ENCODE measurements at places on chromosomes 7 and 10.

GRCh38 chr7:102230593-102230992, 56.1 kb upstream of the SH2B2 start:
- no peak for DNase-seq

DNA sequence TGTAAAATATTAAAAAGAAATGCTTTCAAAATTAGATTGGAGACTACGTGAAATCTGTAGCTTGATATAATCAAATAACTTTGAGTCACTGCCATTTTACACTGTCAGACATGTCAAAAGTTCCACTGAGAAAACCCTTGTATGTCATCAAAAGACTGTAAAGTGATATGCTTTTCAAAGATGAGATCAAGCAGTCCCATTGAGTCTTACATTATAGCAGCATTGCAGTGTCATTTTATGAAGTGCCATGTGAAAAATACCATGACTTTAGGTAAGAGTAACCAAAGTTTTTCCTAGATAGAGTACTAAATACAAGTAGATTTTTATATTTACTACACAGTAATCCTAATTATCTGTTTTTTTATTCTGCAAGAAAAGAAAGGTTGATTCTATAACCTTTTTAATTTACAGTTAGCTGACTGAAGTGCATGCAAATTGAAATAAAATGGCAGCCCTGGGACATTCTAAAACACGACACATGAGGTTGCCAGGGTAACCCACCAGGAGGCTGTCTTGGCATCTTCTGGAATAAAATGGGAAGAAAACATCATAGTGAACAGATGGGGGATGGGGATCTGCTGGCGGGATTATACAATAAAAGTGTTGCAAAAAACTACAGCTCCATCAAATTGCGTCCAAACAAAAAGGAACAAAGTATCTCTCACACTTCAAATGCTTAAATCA, 91.3 kb upstream of the TMEM106B start:
- no peak for DNase-seq

DNA sequence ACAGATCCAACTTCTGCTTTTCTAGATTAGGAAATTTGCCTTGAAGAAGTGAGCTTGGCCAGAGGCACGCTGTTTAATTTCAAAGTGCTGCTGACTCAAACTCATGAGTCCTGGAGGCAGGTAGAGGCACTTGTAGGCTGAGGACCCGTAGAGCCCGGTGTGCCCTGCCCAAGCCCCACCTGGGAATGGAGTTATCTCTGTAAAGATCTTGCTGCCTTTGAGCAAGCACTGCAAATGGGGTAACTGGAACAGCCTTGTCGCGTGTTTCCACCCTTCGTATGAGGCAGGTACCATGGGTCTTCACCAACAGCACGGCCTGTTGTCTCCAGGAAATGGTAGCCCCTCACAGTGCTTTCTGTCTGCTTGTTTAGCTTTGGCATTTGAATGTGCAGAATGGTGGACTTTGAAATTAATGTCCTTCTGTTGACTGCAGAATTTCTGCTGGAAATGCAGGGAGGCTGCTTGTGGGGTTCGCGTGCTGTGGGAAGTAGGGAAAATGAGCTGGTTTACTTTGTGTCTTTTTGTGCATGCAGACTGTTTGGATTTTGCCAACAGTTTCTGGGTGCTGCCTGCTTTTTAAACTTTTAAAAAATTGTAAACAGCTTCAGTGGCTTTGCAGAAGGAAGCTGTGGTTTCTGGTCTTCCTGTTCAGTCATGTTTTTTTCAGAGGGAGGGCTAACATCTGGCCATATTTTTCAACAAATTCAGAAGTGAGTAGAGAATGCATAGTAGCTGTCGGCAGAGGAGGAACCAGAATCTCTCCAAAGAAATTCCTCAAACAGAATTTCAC, 27.2 kb downstream of the CCM2 start:
- DNase-seq, result no peak

GRCh38 chr10:131231965-131232541, 79.5 kb downstream of the TCERG1L start:
- DNase-seq, result no peak

DNA sequence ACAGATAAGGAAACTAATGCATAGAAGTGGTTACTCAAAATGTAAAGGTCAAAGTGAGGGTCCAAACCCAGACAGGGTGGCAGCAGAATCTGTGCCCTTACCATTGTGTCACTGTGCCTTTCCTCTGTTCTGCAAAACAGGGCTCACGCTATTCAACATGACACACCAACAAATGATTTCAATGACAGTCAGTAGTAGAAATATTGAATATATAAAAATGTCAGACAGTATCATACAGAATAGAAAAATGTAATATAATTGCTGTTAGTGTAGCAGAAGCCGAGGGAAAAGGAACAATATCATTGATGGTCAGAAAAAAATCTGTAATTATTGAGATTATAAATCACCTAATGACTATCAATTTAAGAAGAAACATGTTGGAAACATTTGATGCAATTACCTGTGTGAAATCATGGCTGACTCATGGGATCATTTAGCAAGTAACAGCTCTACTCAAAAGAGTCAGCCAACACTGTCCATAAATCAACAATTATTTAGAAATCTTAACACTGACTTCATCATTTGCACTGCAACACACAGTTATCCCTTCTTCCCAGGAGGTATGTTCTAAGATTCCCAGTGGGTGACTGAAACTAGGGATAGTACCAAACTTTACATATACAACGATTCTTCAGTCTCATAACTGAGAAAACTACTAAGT, 198.7 kb downstream of the DGKI start:
- DNase-seq, result no peak

DNA sequence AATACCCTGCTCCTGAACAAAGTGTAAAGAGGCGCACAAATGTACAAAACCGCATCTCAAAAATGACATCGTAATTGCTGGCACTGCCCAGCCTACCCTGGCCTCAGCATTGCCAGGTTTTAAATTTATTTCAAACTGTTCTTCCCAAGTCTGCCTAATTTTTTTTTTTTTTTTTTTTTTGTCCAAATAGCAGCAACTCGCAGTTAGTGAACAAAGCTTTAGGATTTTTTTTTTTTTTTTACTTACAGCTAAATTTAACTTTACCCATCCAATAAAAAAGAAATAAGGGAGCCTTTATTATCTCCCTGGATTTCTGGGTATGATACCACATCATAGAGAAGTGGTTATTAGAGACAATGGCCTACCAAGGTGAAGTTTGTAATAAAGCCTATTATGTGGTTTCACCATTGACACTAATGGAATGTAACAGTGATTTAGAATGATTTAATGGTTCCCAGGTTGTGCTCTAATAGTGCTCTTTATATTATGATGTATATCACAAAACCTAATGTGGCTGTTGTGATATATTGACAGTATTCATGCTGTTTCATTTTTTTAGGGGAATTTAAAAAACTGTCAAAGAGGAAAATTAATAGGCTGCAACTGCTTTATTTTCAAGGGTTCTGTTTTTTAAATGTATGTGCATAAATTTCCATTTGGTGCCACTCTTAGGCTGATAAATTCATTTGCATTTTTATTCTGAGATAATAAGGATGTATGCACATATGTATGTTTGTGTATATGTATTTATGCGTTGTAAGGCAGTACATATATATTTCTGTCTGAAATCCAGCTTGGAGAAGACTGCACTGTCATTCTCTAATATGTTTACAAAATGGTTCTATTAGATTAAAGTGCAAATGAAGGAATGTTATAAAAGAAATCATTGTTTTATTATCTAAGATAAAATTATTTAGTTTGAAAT, 309.0 kb downstream of the TFEC start:
- no peak for DNase-seq

GRCh38 chr7:120990468-120991118, 2.1 kb downstream of the CPED1 start:
- no peak for DNase-seq

GRCh38 chr10:125025341-125025740, 83.4 kb downstream of the ZRANB1 start:
- no peak for DNase-seq

GRCh38 chr7:13333371-13333770, 645.9 kb downstream of the ARL4A start:
- DNase-seq, result no peak

DNA sequence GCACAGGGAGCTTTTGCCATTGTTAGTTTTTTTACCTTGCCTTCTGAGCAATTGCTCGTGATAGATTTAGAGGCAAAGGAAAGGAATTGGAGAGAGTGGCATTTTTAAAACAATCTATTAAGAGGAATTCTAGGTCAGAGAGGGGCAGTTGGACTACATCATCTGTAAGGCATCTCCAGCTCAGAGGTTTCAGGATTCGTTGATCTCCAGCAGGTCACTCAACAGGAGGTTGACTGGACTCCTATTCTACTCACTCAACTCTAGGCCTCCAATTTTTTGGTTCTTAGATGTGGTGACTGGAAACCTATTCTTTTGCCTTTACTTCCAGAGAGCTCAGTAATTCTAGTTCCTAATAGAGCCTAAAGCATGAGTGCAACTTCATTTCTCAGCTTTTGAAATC, 42.8 kb downstream of the TBXAS1 start:
- DNase-seq, result no peak

DNA sequence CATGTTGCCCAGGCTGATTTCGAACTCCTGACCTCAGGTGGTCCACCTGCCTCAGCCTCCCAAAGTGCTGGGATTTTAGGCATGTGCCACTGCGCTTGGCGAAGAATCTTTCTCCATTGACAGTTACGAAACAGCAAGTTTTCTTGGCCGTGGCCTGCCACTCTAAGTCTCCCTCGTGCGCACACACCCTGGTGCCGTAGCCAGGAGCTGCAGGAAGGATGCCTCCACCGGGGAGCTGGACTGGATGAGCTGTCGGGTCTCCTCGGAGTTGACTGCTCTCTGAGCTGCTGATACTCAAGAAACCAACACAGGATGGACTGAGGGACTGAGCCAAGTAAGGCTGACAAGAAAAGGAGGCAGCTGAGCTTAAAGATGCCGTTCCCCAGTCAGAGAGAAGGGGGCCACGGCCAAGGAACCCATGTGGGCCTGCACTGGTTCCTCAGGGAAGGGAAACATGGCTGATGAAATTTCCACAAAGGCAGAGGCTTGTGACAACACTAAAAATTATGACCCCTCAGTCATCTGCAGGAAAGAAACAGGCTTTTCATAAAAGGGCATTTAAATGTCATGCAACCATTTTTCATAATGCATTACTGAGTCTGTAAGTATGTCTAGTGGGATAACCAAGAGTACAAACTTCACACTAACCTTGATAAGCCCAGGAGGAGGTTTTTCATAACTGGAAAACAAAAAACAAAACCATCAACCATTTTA, 27.7 kb upstream of the FKBP9 start:
- no peak for DNase-seq

DNA sequence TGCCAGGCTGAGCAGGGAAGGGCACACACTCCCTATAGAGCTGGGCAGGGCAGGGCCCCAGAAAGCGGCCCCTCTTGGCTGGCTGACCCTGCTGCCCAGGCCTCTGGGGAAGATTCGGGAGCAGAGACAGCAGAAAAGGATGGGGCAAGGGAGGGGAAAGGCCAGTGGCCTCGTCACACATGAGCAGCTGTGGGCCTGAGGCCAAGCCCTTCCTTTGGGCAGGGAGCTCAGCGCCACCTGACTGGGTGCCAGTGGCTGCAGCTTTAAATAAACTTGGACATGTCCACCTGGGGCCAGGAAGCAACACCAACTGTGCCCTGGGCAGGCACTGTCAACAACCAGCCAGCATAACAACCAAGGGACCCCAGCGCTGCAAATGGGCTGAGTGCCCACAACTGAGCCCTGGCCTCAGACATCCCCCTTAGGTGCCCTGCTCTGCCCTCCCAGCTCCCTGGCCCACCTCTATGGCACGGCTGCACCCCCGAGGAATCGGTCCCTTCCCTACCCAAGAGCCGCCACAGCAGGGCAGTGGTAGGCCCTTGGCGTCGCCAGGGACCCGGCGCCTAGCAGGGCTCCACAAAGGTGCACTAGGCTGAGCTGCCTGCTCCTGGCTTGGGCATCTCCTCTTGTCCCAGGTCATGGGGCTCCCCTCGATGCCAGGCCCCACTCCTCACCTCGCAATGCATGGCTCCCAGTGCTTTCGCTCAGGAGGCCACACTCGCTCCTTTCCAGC, 2.6 kb downstream of the CAMK2B start:
- no peak for DNase-seq

DNA sequence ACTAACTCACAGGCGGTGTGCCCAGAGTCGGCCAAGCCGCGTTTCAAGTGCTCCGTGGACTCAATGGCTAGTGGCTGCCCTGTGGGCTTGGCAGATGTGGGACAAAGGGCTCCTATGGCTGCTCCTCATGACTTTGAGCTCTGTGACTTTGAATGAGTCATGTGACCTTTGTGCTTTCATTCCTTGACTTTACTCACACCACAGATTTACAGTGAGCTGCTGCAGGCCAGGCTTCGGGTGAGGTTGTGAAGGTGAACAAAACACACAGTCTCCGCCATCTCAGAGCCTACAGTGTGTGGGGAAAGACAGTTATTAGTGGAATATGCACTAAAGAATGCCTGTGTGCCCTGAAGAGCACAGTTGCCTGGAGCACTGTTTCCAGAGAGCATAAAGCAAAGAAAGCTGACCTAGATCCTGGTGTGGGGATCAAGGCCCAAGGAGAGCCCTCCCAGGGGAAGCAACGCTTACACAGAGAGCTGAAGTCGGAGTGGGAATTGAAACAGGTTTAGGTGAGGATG, 29.7 kb upstream of the PLEKHA1 start:
- DNase-seq, result no peak

GRCh38 chr10:88154596-88155250, 291.3 kb downstream of the PTEN start:
- no peak for DNase-seq

GRCh38 chr10:58570979-58571378, 58.3 kb downstream of the BICC1 start:
- DNase-seq, result no peak

DNA sequence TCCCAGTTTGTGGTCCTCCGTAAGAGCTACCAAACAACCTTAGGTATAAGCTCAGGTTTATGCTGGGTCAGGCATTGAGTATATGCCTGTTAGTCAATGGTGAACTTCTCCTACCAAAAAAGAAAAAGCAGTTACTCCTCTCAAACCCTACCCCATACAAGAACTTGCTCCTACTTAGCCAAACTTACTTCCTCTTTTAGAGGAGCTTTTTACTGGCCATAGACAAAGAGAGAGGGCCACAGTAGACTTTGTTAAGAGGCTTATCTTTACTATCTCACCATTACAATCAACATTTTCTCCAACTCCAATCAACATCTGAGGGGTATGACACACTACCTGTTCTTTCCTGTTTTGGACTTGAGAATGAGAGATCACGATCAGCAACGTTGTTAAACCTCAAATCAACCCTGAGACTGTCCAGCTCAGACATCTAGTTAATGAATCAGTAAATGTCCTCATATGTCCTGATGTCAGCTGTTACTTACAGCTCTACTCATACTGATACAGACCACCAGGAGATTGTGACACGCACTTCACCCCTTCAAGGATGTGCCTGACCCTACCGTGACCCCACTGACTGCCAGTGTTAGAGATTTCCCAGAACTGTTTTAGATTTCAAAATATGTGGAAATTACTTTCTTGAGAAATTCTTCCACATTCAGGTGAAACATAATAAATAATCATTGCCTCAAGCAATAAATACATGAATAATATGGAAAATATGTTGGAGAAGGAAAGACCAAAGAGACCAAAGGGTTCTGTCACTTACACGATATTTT, 18.4 kb upstream of the CCDC71L start:
- no peak for DNase-seq

All from T-helper 22 cell (primary cell).